ENCODE measurements at places on chromosomes 7 and 10.

GRCh38 chr10:28627102-28627501, 50.2 kb upstream of the BAMBI start:
- DNase-seq, result peak; percentile 65

GRCh38 chr10:129516846-129517679, 50.0 kb downstream of the MGMT start:
- no peak for DNase-seq

GRCh38 chr7:31384466-31384865, 43.9 kb upstream of the NEUROD6 start:
- DNase-seq, result no peak

- no peak for DNase-seq
Observed at GRCh38 chr7:157440346-157441022, 103.7 kb downstream of the DNAJB6 start.

GRCh38 chr10:49744091-49744685, 17.9 kb downstream of the OGDHL start:
- no peak for DNase-seq

GRCh38 chr7:23234569-23235296, 11.8 kb upstream of the GPNMB start:
- DNase-seq, result no peak

DNA sequence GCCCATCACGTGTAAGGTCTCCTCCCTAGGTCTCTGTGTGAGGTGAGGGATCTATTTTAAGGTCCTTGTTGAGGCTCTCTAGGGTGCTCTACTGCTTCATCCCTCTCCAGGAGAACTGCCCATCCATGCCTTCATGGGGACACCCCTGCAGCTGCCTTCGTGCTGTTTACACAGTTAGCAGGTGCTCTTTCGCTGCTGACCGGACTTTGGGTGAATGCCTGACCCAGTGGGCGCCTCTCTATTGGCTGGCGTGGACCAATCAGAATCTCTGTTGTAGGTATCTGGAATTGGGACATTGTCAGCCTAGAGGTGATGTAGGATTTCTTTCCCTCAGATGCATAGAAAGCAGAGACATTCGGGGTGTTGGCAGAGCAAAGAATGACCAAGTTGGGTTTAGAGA, 38.7 kb upstream of the HMX3 start:
- DNase-seq, result no peak

DNA sequence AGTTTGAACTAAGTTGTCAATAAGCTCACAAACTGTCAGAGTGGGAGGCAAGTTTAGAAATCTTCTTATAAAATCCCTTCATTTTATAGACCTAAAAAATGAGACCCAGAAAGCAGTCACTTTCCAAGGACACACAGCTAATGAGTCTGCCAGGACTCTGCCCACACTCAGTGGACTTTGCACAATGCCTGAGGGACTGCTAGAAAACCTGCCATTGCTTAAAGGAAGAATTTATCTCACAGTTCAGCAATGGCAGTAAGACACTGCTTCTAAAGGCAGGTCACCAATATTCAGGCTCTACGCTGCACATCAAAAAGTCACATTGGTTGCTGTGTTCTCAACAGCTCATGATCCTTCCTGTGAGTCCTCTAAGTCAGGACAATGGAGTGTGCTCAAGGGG, 698.1 kb downstream of the GRID1 start:
- no peak for DNase-seq

DNA sequence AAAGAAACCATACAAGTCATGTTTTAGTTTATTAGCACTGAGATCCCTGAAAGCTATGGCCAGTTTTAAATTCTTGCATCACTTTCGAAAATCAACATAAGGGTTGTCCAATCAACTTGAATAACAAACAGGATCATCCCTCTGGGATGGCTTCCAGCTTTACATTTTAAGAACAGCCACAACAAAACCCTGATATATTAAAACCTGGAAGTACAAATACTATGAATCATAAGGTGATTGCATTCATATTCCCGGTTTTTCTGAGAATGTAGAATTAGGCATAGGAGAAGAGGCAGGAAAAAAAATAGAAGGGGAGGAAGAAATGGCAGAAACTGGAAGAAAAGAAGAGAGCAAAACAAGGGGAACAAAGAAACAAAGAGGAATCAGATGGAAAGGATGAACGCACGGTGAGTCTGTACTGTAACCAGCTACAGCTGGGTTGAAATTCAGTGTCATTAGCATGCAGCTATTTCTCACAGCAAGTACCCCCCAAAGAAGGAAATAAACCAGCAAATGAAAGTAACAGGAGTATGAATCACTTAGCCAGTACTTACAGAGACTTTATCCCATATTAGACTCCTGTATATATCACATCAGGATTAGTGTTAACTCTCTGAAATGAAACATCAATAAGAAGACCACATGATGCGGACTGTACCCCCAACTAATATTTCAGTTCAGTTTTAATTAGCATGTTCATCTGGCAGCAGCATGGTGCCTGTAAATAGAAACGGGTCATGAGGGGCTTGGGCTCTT, 301.3 kb downstream of the RNLS start:
- peak; percentile 55 for DNase-seq

- no peak for DNase-seq
Observed at GRCh38 chr7:91826377-91826776, 54.1 kb downstream of the MTERF1 start.

DNA sequence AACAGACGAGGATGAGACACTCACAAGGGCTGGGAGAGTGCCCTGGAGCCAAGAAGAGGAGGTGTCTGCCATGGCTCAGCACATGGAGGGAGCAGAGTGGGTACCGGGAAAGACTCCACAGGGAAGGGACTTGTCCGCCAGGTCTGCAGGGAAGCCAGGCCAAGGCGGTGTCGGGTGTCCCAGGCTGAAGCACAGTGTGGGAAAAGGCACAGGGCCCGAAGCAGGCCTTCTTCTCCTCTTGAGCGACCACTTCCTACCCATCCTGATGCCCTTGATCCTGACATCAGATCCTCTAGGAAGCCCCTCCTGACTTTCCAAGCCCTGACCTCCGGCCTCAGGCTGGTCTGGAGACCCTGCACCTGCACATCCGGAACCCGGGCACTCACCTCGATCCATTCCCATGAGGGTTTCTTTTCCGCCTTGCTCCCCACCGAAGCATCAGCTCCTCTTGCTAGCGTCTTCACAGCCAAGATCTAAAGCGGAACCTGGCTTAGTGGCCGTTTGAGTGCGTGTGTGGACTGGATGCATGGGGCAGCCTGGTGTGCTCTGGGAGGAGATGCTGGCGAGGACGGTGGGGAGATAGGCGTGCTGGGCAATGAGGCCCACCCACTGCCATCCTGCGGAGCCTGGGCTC, 8.5 kb downstream of the CALML3 start:
- no peak for DNase-seq

- peak; percentile 29 for DNase-seq
Observed at GRCh38 chr10:23158370-23158769, 33.7 kb upstream of the PTF1A start.

DNA sequence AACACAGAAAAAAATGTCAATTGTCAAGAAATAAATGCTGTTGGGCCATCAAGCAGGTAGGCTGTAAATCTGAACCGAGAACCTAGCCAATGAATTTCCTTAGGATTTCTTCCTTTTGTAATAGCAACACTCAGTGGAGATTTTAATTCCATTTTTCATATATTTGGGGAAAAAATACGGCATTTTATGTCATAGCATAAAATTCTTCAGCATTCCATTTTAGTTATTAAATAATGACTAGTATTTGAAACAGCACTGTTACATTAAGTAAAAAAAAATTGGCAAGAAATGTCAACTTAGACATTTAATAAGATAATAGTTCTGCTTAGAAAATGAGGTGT, 12.3 kb upstream of the VIM start:
- DNase-seq, result no peak

GRCh38 chr7:131325179-131325840, 2.4 kb upstream of the MKLN1 start:
- DNase-seq, result no peak

GRCh38 chr7:154804449-154804848, 198.5 kb downstream of the PAXIP1 start:
- DNase-seq, result no peak

GRCh38 chr10:132652446-132652845, 114.9 kb downstream of the INPP5A start:
- DNase-seq, result no peak

- DNase-seq, result no peak
Observed at GRCh38 chr10:34407324-34407805, 407.7 kb downstream of the PARD3 start.

GRCh38 chr7:44153948-44154335, 12.8 kb upstream of the MYL7 start:
- DNase-seq, result no peak
